Kasumi-1 (cell line): ENCODE measurements at places on chromosomes 2 and 18.

- no peak for DNase-seq
These were observed 30.4 kb downstream of the FARP2 start for GRCh38 chr2:241386519-241386918.

DNA sequence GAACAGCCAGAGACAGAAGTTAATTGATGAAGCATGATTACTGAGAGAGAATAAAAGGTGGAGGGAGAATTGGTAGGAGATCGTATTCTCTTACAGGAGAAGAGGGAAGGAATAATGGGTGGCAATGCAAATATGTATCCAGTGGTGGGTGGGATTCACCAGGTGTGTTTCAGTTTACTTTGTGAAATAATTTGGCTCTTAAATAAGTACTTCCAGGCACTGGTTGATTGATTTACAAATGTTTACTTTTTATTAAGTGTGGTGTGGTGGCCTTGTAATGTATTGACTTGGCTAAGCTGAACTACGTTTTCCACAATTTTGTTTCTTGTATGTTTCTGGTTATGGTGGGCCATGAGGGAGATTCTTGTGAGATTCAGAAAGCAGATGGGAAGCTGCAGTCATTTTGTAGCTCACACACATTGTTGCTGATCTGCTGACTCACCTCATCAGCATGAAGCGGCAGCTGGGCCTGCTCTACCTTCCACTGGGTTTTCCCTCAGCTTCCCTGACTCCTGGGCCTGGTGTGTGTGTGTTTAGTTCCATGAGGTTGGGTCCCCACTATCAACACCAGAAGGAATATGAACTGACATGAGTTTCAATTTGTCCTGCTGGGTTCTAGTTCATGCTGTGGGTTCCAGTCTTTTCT lies 32.6 kb downstream of the MYL12B start:
- DNase-seq, result no peak

GRCh38 chr2:30705056-30705455 lies 102.2 kb downstream of the CAPN13 start:
- DNase-seq, result no peak

GRCh38 chr2:125983364-125983763 lies 672.6 kb upstream of the GYPC start:
- no peak for DNase-seq

DNA sequence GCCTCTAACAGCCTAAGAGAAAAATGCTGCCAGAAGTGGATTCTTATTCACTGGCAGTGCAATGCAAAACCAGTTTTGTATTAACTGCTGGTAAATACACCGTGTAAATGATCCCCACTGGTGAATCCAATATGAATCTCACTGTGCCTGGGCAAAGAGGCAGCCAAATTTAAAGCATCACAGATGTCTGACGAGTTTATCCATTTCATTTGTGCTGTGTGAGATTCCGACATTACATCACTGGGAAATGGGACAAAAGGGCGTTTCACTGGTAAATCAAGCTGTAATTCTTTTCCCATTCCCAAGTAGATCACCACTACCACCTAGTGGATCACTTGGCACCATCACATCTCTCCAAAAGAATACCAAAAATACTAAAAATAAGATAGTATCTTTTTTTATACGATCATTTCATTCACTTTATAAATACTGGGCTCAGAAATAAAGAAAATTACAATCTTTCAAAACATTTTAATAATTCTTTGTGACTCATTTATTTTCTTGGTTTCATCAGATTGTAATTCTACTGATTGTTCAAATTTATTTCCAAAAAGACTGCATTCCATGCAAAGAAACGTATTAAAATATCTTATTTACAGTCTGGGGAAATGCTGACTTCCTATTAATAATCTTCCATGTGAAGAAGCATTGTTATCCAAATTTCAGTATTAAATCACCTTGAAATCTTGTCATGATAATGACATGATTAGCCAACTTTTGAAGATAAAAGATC lies 125.6 kb downstream of the GRB14 start:
- peak; percentile 7 for DNase-seq

GRCh38 chr2:236871500-236872001 lies 214.1 kb upstream of the COPS8 start:
- DNase-seq, result peak; percentile 71

- DNase-seq, result no peak
These were observed 111.6 kb downstream of the ATL2 start for GRCh38 chr2:38265461-38265860.

DNA sequence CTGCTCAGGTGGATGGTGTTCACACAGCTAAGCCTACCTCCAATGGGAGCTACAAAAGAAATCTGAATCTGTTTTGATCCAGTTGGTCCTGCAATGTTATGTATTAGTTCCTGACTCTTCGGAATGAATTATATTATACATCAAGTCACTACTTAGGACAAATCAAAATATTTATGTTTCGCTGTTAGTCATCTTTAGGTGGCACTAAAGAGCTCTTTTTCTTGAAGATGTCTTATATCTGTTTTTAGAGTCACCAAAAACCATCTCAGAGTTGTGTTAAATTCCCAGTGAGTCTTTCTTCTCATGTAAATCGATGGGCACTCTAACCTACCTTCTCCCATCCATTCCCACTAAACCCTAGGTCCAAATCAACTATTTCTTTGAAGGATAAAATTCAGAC lies 2.2 kb downstream of the DNER start:
- peak; percentile 5 for DNase-seq

GRCh38 chr2:30709516-30709915 lies 97.7 kb downstream of the CAPN13 start:
- DNase-seq, result no peak
